Glomerular endothelial cell (primary cell): ENCODE measurements at places on chromosomes 6 and 20. TPM values are rescaled to one million over a fixed set of nuclear protein-coding genes. Genes with fewer than 3 reads are reported as not detected.

HECA gene
- 16.4 and 19.3 TPM in 2 replicates for total RNA-seq

NFS1 gene
- 22.3 and 28.3 TPM in 2 replicates for total RNA-seq

RSPH9 gene
- 0.41 TPM in 1 of 2 replicates, not detected in the other for total RNA-seq

SLC17A1 gene
- not detected in 2 replicates for total RNA-seq

HMGCLL1 gene
- not detected in 2 replicates for total RNA-seq

TMEM170B gene
- total RNA-seq = 2.5 and 2.7 TPM in 2 replicates

RAB44 gene
- total RNA-seq = 0.06 TPM in 1 of 2 replicates, not detected in the other

DNA sequence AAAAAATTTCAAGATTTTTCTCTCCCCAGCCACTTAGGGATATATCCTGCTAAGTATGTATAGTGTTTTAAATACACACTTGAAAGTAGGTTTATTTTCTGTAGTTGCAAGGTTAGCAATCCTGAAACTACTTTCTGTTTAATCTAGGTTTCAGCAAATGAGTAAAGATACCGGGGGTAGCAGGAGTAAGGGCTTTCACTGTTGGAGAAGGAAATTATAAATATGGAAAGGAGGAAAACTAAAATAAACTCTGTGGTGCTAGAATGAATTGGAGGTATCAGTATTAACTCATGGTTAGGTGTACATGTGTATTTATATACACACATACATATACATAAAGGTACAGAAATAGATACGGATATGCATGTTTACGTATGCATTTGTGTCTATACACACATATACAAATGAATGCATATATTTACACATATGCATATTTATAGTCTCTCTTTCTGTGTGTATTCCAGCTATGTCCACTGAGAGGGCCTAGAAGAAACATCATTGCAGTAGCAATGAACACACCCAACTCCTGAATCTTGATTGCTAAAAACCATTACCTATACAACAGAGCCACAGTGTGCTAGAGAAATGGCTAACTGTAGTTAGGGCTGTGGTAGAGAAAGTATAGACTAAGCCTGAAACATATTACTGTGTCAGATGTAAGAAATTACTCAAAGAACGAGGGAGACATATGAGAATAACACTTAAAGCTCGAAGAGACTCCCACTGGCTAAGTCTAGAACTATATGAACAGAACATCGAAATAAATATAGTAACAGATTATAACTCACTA, 95.9 kb upstream of the EMILIN3 start:
- DNase-seq = no peak

GRCh38 chr6:73857341-73857890, 161.4 kb downstream of the CD109 start:
- no peak for DNase-seq

DNA sequence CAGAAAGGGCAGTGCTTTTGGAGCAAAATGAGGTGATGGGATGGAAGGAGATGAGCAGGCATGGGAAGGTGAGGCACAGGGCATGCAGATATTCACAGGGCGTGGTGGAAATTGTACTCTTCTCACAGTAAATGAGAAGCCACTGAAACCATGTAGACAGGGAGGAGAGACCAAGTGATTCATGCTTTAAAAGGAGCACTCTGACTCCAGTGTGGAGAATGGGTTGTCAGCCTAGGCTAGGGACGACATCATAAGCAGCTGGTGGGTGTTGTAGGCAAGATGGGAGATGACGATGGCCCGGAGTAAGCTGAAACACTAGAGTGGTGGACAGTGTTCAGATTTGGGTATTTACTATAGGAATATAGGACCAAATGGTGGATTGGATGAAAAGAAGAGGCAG, 18.4 kb downstream of the PDE7B start:
- no peak for DNase-seq

GRCh38 chr6:56334937-56335336, 87.6 kb upstream of the COL21A1 start:
- no peak for DNase-seq

- DNase-seq = no peak
Observed at GRCh38 chr6:139846538-139847456, 472.3 kb upstream of the CITED2 start.

GRCh38 chr20:58512808-58513552, 2.2 kb downstream of the APCDD1L start:
- DNase-seq = no peak

DNA sequence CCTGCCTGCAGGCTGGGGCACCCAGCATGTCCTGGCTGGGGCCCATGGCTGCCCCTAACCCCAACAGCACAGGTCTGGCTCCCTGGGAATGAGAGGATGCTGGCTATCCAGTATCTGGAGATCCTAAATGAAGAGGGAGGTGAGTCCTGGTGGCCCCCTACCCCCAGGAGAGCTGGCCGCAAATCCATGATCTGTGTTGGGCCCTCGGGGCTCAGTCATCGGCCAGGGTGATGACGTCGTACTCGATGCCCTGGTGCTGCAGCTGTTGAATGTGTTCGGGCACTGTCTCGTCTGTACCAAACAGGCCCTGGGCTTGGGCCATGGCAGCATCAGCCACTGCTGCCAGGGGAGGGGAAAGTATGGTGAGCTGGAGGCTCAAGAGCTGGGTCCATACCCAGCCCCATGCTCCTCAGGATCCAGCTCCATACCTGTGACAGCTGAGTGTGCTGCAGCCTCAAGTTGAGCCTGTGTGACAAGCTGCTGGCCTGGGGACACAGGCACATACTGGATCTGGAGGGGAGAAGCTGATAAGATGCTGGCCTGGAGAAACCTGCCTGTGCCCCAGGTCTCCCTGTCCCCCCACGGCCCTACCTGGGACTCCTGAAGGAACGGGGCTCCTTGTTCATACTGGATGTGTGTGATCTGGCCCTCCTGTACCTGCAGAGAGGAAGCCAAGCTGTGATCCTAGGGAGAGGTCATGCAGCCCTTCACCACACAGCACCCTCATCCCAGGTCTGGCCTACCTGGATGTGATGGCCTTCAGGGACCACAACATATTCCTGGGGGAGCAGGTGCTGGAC, 14.5 kb downstream of the PCIF1 start:
- DNase-seq = no peak

- DNase-seq = no peak
Observed at GRCh38 chr6:2429032-2429431, 183.6 kb upstream of the GMDS start.

DNA sequence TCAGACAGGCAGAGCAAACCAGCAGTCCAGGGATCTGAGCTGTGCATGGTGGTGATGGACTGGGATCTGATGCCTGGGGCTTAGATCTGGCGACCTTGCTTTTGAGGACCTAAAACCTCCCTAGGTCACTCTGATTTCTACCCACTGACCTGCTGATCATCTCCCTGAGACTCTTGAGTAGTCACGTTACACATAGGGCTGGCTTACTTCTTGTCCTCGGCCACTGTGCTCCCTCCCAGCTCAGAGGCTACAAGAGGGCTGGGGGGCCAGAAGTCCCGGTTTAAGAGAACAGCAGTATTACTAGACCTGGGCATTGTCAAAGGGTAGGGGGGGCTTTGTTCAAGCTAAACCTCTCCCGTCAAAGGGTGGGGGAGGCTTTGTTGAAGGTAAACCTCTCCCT, 5.5 kb downstream of the DYNLT1 start:
- DNase-seq = no peak

DNA sequence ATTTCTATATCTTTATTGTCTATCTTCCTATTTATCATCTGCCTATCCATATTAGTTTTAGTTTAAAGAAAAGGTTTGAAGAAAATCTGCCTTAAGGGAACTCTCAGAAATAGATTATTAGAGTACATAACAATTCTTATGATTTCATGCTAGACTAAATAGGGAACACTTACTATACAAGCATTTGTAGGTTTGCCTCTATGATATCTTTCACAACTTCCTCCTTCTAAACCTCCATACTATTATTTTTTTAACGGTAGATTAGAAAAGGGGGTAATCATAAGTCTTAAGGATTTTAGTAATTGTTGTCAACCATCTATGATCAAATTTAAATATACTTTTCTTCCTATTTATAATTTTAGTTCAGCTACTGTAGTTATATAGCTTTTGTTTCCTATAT, 11.6 kb upstream of the DSE start:
- no peak for DNase-seq

- no peak for DNase-seq
Observed at GRCh38 chr20:48825566-48825920, 2.3 kb downstream of the PREX1 start.

GRCh38 chr6:35737413-35738211, 780 bp downstream of the ARMC12 start:
- DNase-seq = no peak

DNA sequence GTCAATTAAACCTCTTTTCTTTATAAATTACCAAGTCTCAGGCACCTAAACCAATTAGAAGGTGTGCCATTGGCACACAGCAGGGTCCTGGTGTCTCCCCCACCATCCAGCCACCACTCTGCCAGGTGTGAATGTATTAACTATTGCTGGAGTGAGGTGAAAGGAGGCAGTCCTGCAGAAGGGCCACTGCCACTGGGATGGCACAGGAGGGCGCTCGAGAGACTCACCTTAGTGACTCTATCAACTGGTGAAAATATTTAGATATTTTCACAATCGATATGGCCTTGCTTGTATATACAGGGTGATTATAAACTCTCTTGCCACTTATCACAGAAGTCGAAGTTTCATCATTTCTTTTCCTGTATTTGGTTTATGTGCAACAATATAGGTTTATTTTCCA, 145.6 kb upstream of the ESR1 start:
- no peak for DNase-seq

- DNase-seq = no peak
Observed at GRCh38 chr6:37485291-37485702, 14.4 kb downstream of the CCDC167 start.

DNA sequence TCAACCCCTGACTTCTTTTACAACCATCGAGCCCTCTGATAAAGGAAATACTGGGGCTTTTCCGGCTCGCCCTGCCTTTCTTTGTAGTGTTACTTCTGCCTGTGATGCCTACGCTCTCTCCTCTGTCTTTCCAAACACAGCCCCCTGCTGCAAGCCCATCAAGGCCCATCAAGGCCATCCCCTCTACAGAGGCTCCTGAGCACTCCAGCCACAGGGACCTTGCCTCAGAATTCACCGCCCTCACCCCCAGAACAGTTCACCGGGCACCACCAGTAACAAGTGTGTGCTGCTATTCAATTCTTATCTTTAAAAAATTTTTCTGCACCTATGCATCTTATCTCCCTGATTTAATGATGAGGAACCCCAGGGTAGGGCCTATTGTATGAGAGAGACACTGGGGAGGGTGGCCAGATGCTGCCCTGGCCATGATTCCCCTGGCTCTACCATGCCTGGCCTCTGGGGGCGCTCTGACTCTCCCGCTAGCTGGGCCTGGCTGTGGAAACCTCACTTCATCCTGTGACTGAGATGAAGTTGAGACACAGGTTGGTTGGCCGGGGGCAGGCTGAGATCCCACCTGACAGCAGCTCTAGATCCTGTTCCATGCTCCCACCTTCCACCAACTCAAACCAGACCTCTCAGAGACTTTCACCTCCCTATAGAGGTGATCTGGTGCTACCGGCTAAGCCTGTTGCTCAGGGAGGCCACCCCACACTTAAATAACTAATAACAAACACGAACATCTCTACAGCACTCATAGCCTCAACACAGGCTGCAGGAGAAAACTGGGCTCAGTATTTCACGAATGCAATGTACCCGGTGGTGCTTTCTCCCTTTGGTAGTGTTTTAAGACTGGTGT, 19.2 kb upstream of the GLP1R start:
- no peak for DNase-seq

DNA sequence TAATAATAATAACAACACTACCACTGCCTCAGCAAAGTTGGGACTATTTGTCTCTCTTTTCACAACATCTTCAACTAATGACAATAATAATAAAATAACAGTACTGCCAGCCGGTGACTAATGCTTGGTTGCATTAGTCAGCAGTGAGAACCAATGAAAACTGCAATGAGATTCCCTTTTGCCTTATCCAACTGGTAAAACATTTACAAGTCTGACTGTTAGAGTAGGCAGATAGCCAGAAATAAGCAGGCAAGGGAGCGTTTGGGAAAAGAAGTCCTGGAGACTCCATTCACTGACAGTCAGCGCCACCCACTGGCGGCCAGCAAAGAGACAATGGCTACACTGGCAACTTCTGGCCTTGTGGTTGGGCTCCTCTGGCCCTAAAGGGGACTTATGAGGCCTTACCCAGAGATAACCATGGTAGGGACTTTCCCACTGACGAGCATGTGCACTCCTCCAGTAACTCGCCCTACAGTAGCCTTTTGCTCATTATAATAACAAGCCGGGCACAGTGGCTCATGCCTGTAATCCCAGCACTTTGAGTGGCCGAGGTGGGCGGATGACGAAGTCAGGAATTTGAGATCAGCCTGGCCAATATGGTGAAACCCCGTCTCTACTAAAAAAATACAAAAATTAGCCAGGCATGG, 3.4 kb upstream of the NSFL1C start:
- peak; percentile 87 for DNase-seq

DNA sequence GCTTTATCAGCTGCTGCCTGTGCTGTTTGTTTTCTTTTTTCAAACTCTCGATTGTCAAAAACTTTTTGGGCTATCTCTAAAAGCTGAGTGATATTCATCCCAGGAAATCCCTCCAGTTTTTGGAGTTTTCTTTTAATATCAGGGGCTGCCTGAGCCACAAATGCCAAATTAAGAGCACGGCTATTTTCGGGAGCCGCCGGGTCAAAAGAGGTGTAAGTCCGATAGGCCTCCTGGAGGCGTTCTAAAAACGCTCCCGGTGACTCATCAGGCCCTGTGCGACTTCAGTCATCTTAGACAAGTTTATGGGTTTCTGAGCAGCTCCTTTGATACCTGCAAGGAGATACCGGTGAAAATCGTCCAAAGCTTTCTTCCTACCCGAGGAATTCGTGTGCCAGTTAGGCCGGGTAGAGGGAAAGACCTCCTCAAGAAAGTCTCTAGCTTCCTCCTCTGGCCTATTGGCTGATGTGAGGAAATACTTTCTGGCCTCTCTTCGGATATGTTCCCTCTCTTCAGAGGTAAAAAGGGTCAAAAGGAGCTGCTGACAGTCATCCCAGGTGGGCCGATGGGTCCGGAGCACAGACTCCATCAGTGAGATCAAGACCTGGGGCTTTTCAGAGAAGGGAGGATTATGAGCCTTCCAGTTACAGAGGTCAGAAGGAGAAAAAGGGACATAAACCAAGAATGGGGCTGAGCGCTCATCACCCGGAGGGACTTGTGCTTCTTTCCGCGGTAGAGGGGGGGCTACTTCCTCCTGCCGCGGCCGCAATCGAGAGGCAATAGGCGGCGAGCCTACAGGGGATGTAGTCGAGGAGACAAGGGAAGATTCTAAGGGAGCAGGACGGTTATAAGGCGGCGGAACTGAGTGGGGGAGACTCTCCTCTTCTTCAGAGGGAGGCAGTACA, 151.1 kb downstream of the TRIM27 start:
- DNase-seq = no peak
